ENCODE measurements at places on chromosomes 16 and 17. TPM values are rescaled to one million over a fixed set of nuclear protein-coding genes. Genes with fewer than 3 reads are reported as not detected.

Gene CPHXL2
- not detected for total RNA-seq

Gene LRRC37A2
- total RNA-seq, result 9.1 TPM

Gene SKAP1
- not detected for total RNA-seq

Gene NLK
- total RNA-seq, result 14.1 TPM

Gene USP43
- total RNA-seq, result 0.49 TPM

Gene GGT6
- not detected for total RNA-seq

Gene CACNG1
- total RNA-seq, result not detected

Gene NLRC3
- total RNA-seq, result 0.12 TPM
